ENCODE measurements at places on chromosomes 6 and 20. TPM values are rescaled to one million over a fixed set of nuclear protein-coding genes. Genes with fewer than 3 reads are reported as not detected.

- no peak overlapping the region for H3K4me3 ChIP-seq
- H3K27ac ChIP-seq: no peak overlapping the region
- H3K27me3 ChIP-seq: no peaks in the 10 kb centered on the region
- H3K4me1 ChIP-seq: peaks cover 3% of the 10 kb centered on the region
Observed at GRCh38 chr6:85561750-85562357, 31.8 kb downstream of the SNX14 start.

The PDE7B gene
- 0.73 TPM for total RNA-seq

The TBC1D22B gene
- total RNA-seq: 14.9 TPM

- H3K36me3 ChIP-seq: no peaks in the 10 kb centered on the region
- peaks cover 7% of the 10 kb centered on the region for H3K4me1 ChIP-seq
- no peak overlapping the region for H3K4me3 ChIP-seq
- H3K27me3 ChIP-seq: peaks cover 7% of the 10 kb centered on the region
- no peak overlapping the region for H3K27ac ChIP-seq
- DNase-seq: no peak
Observed at GRCh38 chr6:18053078-18053477, 65.6 kb upstream of the KIF13A start.

GRCh38 chr6:108174371-108175175 lies 8.8 kb downstream of the NR2E1 start:
- DNase-seq: peak; percentile 66
- no peak overlapping the region for H3K4me3 ChIP-seq
- no peaks in the 10 kb centered on the region for H3K36me3 ChIP-seq
- H3K27me3 ChIP-seq: peaks cover 78% of the 10 kb centered on the region

- H3K27me3 ChIP-seq: peaks cover 14% of the 10 kb centered on the region
- peak; percentile 60 for DNase-seq
- H3K36me3 ChIP-seq: no peaks in the 10 kb centered on the region
- peak overlapping the region; percentile 71 for H3K27ac ChIP-seq
- H3K4me1 ChIP-seq: peaks cover 21% of the 10 kb centered on the region
Observed at GRCh38 chr6:81752921-81753710, 635 bp upstream of the TENT5A start.

DNA sequence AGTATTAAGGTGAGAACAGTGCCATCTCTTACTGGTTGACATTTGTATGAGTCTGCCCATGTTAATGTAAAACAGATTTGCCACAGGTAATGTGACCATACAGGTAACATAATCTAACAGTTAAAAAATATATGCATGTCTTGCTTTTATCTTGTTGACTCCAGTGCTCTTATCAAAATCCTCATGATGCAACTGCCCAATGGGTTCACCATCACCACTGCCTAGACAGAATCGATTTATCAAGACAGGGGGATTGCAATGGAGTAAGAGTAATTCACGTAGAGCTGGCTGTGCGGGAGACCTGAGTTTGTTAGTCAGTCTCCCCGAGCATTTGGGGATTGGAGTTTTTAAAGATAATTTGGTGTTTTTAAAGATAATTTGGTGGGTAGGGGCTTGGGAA lies 19.2 kb downstream of the SNX9 start:
- DNase-seq: no peak
- H3K27ac ChIP-seq: no peak overlapping the region
- H3K27me3 ChIP-seq: no peaks in the 10 kb centered on the region
- peaks cover 22% of the 10 kb centered on the region for H3K36me3 ChIP-seq
- no peak overlapping the region for H3K4me3 ChIP-seq

The CDH4 gene
- not detected for total RNA-seq

GRCh38 chr6:159931846-159932245 lies 37.0 kb upstream of the IGF2R start:
- H3K27me3 ChIP-seq: peaks cover 10% of the 10 kb centered on the region
- no peaks in the 10 kb centered on the region for H3K36me3 ChIP-seq
- peaks cover 34% of the 10 kb centered on the region for H3K4me1 ChIP-seq
- DNase-seq: no peak

The DEF6 gene
- total RNA-seq: 86.6 TPM

GRCh38 chr6:97049253-97050011 lies 124.9 kb downstream of the KLHL32 start:
- H3K4me3 ChIP-seq: peak overlapping the region; percentile 36
- peaks cover 15% of the 10 kb centered on the region for H3K4me1 ChIP-seq
- H3K27ac ChIP-seq: peak overlapping the region; percentile 90
- H3K36me3 ChIP-seq: no peaks in the 10 kb centered on the region

GRCh38 chr6:134093007-134093573 lies 40.7 kb upstream of the SLC2A12 start:
- no peak overlapping the region for H3K27ac ChIP-seq
- no peaks in the 10 kb centered on the region for H3K36me3 ChIP-seq
- H3K4me3 ChIP-seq: no peak overlapping the region
- H3K27me3 ChIP-seq: peaks cover 1% of the 10 kb centered on the region

DNA sequence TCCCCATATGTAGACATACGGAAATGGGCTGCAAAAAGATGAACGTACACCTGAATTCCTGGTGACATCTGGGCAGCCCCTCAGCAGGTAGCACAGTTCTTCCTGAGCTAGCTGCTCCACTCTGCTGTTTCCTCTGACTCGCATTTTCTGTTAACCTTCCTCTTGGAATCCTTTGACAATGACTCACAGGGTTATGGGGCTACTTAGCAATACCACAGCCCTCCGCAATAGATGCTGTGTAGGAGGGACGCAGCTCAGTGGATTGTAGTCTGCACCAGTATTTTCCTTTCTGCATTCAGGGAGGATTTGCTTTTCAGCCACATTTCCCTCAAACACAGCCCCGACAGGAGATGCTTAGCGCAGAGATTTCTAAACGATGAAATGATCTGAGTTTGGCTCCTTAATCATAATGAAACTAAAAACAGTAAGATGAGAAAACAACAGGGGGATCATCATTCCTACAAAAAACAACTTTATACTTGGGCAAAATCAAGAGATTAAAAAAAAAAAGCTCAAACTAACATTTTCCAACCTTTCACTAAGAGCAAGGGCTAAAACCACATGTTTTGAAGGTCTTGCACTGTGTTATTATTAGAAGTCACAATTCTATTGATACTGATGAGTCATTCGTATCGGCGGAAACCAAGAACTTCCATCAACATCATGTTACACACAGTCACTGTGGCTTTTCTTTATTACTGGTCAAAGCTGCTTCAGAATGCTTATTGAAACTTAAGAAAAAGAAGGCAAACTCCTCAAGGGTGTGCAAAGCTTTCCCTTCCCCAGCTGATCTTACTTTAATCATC lies 12.2 kb downstream of the BACH2 start:
- H3K4me1 ChIP-seq: peaks cover 89% of the 10 kb centered on the region
- H3K27me3 ChIP-seq: no peaks in the 10 kb centered on the region
- peak; percentile 76 for DNase-seq
- H3K27ac ChIP-seq: peak overlapping the region; percentile 95
- H3K36me3 ChIP-seq: peaks cover 45% of the 10 kb centered on the region
- peak overlapping the region; percentile 62 for H3K4me3 ChIP-seq

The KIAA1755 gene
- not detected for total RNA-seq

The HECA gene
- total RNA-seq: 63.4 TPM

All from activated CD4-positive, alpha-beta T cell treated with anti-CD3 and anti-CD28 coated beads for 36 hours (primary cell).